Cardiac ventricle fibroblast (primary cell): ENCODE measurements at places on chromosomes 16 and 17. TPM values are rescaled to one million over a fixed set of nuclear protein-coding genes. Genes with fewer than 3 reads are reported as not detected.

MYH2 gene
- not detected in 2 replicates for total RNA-seq

MFSD6L gene
- not detected in 2 replicates for total RNA-seq

OR3A2 gene
- total RNA-seq: not detected in 2 replicates

BAIAP3 gene
- 0.15 and 0.37 TPM in 2 replicates for total RNA-seq

NGFR gene
- 9.6 and 9.8 TPM in 2 replicates for total RNA-seq

LAT gene
- 0.56 and 0.93 TPM in 2 replicates for total RNA-seq

CXCL16 gene
- 6.5 and 10.0 TPM in 2 replicates for total RNA-seq

SHBG gene
- 0.81 and 0.83 TPM in 2 replicates for total RNA-seq

C1QTNF8 gene
- total RNA-seq: not detected in 2 replicates

ACBD4 gene
- 2.2 and 4.0 TPM in 2 replicates for total RNA-seq

PPP1R27 gene
- not detected in 2 replicates for total RNA-seq

MEIOC gene
- total RNA-seq: 0.06 and 0.24 TPM in 2 replicates

EMP2 gene
- total RNA-seq: 12.9 and 13.4 TPM in 2 replicates
